ENCODE measurements at places on chromosomes 11 and 22.
A peak's percentile ranks its signal among the peaks of the same experiment; 100 is the strongest.

DNA sequence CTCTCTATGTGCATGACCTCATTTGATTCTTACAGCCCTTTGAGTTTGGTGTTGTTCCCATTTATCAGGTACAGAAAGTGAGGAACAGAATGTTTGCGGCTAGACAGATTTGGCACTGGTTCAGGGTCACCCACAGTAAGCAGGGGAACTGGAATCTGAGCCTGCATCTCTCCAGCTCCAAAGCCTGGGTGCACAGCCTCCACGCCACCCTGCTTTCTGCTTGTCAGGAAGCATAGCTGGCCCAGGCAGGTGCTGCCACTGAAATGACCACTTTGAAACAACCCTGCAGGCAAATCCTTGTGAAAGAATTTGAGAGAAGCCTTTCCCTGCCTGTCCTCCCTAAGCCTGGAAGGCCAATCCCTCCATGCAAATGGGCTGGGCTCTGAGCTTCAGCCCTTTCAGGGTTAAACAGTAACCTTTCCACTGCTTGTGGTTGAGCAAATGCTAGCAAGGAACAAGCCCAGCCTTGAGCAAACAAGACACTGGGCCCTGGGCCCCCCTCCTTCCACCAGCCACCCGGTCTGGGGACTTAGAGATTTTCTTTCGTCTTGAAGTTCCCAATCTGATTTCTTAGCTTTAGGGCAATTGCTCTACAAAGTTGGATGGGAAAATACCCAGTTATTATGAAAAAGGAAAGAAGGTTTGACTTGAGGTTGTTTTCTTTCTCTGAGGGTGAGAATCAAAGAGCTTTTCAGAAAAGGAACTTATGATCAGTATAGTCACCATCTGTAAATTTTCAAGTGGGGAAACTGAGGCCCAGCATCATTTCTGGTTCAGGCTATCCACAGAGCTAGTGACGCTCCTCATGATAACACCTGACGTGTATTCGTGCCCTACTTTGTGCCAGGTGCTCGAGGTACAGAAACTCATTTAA is 19.4 kb downstream of the EHF start:
- no peak for DNase-seq

GRCh38 chr11:57649826-57650738 is at the start of gene YPEL4:
YPEL4 (minus strand) TSS chr11:57649912; CDS start chr11:57647107, 2,805 bp downstream.
- DNase-seq, result peak; percentile 91

DNA sequence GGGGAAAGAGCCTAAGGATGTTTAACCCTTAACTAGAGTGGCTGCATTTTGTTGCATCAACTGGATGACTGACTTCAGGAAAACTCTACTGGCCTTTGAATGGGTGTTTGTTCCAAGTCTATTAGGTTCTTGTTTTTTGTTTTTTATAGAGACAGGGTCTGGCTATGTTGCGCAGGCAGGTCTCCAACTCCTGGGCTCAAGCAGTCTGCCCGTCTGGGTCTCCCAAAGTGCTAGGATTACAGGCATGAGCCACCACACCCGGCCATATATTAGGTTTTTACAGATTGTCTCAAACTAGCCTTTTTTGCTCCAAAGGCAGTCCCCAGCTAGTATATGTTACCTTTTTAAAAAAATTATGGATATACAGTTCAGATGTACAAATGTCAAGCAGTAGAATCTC is 1.1 kb downstream of the SMARCB1 start:
- no peak for DNase-seq

GRCh38 chr11:117458275-117459122 is 130.8 kb downstream of the CEP164 start:
- DNase-seq, result no peak

DNA sequence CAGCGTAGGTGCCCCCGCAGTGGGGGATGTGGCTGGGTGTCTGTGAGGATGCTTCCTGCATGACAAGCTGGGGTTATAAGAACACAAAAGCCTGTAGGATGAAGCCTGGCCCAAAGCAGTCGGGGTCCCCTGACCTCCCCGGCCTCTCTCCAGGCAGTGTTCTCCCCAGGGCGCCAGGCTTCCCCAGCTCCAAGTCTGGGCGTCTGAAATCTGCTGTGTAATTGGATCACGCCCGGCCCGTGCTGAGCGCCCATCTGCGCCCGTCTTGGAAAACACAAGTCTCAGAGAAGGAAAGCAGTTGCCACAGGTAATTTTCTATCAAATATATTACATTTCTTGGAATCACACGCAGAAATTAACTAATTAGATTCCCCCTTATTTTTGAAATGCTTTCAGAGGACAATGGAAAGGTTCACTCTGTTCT is 233.3 kb downstream of the CTTN start:
- no peak for DNase-seq

DNA sequence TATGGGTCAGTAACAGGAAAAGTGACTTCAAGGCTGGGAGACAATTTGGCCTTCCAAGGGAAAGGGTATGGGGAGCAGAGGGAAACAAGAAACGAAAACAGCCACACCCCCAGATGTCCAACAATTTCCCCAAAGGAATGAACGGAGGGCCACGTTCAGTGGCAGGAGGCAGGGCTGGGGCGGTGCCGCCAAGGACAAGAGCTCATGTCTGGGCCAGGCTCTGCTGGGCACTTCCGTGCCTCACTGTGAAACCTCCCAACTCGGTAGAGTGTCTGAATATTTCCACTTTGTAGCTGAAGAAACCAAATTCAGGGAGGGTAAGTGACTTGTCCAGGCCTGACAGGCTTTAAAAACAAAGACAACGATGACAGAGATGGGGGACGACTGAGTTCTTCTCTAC is 11.9 kb downstream of the IFT27 start:
- DNase-seq, result no peak

GRCh38 chr11:121556937-121557336 is 104.2 kb upstream of the SORL1-AS1 start:
- no peak for DNase-seq

GRCh38 chr22:47160141-47160541 is 397.7 kb downstream of the TBC1D22A start:
- DNase-seq, result no peak

- no peak for DNase-seq
Observed at GRCh38 chr11:9367551-9367950, 16.9 kb upstream of the IPO7 start.

DNA sequence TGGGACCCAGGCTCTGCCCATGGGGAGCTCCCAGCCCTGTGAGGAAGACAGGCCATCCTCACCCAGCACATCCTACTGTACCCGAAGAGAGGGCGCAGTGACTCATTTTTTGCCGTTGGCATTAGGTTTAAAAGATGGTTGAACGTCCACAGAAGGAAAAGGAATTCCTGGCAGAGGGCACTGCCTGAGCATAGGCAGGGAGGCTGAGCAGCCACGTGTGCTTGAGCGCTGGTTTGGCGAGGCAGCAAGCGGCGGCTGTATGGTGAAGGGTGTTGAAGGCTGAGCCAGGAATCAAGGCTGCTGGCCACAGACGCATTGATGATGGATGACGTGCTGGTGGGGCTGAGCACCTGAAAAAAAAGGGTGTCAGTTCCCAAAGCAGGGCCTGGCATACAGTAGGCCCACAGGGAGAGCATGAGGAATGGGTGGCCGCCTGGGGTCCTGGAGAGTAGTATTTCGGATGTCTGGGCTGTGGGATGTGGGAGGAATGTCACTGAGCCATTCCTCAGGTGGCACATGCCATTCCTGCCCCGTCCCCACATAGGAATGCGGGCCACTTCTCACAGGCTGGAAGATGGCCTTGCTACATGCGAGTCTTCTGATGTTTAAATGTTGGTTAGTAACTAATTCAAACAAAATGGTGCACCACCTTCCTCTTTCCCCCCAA is 112.5 kb downstream of the KIAA1671 start:
- DNase-seq, result no peak

- no peak for DNase-seq
Observed at GRCh38 chr11:56509439-56509838, 18.3 kb upstream of the OR5M8 start.

DNA sequence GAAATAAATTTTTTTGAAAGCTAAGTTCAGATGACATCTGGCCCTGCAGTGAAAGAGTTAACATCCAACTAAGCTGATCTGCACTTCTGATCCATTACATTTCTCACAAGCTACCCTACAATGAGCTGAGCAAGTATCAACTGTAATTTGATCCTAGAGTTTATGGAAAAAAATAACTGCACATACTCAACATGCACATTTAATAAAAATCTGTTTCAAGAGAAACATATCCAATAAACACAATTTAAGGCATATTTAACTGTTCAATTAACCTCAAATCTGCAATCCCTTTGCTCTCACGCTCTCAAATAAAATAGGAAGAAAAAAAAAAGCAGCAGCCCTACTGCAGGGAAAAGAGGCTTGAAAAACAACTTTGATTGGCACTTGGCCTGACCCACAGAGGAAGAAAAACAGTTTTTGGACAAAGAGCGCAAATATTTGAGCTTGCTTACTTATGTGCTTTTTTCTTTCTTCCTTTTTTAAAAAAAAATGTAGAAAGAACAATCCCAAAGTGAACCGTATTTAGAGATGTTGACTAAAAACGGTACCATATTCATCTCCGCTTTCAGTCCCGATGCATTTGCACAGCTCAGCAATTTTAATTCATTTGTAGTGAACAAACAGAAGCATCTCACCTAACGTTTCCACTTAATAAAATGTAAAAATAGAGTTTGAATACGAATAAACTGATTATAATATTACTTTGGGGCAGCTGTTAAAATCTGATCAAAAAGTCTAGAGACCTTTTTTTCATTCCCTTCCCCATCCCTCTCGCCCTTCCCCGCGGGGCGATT is 1.6 kb downstream of the SESN3 start:
- DNase-seq, result peak; percentile 58

GRCh38 chr22:37290737-37291136 is 8.4 kb downstream of the CYTH4 start:
- DNase-seq, result no peak

DNA sequence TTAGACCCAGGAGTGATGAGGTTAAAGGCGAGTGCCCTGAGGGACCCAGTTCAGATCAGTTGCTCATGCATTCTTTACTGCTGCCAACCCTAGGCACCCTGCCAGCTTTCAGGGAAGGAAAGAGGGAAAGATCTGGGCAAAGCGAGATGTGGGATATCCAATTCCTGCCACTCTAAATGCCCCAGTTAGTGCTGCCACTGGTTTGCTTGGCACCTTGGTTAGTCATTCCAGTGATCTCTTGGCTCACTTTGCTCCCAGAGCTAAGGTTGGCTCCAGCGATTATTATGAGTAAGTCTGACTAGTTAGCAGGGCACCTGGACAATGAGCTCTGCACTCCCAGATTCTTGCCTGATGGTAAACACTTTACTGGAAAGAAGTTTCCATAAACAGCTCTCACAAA is 85.0 kb downstream of the INSC start:
- peak; percentile 9 for DNase-seq

- no peak for DNase-seq
Observed at GRCh38 chr11:123899792-123900191, 2.2 kb upstream of the OR8D4 start.

DNA sequence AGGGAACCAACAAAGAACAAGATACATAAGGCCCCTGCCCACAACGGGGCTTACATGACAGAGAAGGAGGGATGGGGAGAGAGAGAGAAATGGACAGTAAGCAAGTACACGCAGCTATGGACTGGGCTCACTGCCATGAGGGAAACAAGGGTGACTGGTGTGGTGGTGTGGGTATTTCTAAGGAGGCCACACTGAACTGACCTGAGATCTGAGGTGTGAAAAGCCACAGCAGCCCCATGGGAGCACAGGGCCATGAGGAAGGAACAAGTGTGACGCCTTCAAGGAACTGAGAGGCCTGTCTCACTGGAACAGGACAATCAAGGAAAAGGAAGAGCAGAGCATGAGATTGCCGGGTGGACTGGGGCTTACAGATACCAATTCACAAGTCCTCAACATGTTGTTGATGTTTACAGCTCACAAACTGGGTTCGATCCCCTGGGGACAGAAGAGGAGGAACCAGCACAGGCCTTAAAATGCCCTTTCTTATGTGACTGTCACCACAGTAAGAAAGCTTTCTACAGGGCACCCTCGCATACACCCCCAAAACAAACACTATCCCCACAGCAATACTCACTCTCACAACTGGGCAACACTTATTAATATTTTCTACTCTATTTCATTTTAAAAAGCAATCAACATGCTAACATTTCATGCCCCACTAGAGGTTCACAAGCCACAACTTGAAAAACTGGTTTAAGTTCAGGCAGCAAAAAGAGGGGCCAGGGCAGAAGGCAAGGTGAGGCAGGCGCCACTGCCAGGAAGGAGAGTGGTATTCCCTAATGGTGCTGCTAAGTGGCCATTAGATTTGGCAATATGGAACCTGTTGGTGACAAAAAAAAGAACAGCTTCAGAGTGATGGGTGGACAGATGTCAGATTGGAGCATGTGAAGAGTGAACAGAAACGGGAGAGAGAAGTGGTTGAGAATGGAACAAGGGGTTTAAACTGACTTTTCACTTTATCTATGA is 39.1 kb downstream of the TCIRG1 start:
- DNase-seq, result no peak

DNA sequence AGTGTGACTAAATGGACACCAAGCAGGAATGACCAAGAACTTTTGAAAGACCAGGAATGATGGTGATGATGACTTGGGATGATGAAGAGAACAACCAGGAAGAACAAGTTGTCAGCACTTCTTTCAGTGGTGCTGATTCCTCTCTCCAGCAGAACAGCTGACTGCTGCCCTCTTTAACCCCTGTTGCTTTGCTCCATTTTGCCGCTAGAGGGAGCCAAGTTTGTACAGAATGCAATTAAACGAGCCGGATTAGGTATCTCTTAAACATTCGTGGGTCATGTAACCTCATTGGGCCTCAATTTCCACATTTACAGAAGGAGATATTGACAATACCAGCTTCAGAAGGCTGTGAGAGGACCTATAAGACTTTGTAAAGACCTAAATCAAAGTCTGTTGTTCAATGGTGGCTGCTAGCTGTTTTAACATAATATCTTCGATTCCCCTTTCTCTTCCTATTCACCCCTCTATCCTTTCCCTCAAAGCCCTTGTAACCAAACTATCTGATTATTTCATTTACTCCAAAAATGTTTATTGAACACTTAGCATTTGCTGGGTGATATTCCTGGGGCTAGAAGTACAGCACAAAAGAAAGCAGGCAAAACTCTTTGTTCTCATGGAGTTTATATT is 1.9 kb downstream of the OR4S1 start:
- DNase-seq, result peak; percentile 68

DNA sequence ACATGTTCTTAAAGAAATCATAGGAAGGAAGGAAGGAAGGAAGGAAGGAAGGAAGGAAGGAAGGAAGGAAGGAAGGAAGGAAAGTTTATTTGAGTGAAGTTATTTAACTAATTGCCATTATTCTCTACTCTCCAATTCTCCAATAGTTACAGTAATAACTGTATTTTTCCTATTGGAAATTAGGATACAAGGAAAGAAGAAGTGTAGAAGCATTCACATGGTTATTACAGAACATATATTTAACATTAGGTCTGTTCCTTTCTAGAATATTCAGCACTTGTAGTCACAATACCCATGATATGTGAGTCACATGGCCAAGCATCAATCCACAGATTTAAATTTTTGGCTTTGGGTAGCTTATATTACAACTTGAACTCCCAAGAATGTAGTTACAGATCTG is 230.6 kb downstream of the SOX6 start:
- DNase-seq, result no peak

- no peak for DNase-seq
Observed at GRCh38 chr22:44410451-44410991, 87.5 kb downstream of the RTL6 start.

DNA sequence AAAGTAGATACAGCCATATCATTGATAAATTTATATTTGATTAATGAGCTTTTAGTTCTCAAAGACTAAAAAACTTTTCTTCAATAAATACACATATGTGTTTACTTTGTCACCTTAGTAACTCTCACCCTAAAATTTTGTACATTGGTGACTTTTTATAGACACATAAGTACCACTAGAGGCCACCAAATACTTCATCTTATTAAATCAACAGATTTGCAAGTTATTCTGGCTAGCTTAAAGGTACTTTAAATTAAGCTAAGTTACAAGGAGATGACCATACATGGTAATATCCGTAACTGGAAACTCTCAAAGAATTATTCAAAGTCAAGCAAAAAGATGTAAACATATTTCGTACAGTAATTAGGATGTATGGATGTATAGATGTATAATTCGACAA is 112.2 kb downstream of the SBF2 start:
- no peak for DNase-seq
